NCI-H526 treated with DMSO at 0.1 percent for 48 hours (cell line): ENCODE measurements at places on chromosomes 11 and 22.

- DNase-seq, result no peak
Measured at GRCh38 chr11:78038697-78039313, 15.7 kb upstream of the KCTD14 start.

DNA sequence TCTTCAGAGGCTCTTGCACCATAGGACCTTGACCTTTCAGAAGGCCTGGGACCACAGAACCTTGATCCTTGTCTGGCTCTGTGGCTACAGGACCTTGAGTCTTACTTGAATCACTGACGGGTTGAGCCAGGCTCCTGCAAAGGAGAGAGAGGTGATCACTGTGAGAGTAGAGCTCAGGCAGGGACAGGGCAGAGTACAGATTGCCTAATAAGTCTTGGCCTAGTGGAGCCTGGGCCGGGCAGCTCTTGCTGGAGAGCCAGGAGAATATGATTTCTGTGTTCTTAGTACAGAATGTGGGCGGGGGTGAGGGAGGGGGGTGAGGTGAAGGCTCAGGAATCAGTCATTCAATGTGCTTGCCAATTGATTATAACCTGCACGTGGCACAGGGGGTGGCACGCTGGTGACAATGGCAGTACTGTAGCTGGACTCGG is 26.0 kb downstream of the SERPINH1 start:
- DNase-seq, result no peak

- no peak for DNase-seq
Measured at GRCh38 chr22:21567456-21568346, at the start of gene UBE2L3. TSS of gene UBE2L3 (plus strand) at chr22:21567714. CDS start at chr22:21567745, 31 bp downstream.

GRCh38 chr11:102985850-102986249 is 30.3 kb upstream of the MMP13 start:
- DNase-seq, result no peak

GRCh38 chr22:32737811-32738497 is 63.6 kb upstream of the TIMP3 start:
- no peak for DNase-seq

GRCh38 chr11:17898782-17899181 is 114.1 kb downstream of the SERGEF start:
- no peak for DNase-seq

GRCh38 chr11:8601376-8602133 is 7.5 kb upstream of the STK33 start:
- no peak for DNase-seq

- no peak for DNase-seq
Measured at GRCh38 chr11:15825976-15826650, 530.2 kb downstream of the SOX6 start.

DNA sequence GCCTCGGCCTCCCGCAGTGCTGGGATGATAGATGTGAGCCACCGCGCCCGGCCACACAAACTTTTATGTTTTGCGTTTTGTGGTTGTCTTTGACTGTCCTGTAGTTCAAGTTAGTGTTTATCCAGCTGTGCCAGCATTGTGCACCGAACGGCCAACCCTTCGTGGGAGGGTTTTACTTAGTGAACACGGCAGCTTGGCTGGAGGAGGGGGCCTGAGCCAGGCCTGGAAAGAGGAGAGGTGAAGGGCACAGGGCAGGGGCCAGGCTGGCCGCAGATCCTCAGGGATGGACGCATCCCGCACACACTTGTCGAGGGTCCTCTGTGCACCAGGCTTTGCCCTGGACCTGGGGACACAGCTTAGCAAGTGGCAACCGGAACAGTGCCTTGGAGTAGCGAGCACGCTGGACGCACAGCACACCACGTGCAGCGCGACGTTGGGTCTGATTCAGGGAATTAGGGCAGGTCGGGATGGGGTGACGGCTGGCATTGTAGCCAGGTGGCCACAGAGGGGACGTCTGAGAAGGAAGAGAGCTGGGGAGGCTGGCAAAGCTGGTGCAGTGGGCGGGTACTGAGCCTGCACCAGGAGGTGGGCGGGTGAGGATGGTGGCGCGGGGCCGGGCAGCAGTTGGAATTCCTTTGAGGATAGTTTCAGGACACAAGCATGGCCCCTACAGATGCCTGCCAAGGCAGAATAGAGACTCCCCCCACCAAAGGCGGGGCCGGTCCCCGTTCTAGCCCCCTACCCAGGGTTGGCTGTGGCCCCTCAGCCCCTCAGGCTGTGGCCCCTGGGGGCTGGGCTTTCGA is 13.4 kb downstream of the EPS8L2 start:
- DNase-seq, result no peak

- no peak for DNase-seq
Measured at GRCh38 chr11:62646825-62647608, 604 bp upstream of the GANAB start.

DNA sequence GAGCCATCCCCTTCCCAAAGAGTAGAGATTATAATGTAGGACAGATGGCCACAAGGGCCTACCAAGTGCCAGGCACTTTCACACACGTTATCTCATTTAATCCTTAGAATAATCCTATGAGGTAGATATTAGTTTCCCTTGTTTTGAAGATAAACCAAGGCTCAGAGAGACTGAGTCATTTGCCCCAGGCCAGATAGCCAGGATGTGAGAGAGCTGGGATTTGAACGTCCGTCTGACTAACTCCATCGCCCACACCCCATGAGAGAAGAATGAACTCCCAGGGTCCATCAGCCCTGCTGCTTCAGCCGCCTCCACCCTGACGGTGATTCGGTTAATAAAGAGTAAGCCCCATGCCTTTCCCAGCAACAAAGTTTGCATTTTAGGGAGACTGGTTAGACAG is 10.7 kb downstream of the PRG3 start:
- DNase-seq, result no peak

DNA sequence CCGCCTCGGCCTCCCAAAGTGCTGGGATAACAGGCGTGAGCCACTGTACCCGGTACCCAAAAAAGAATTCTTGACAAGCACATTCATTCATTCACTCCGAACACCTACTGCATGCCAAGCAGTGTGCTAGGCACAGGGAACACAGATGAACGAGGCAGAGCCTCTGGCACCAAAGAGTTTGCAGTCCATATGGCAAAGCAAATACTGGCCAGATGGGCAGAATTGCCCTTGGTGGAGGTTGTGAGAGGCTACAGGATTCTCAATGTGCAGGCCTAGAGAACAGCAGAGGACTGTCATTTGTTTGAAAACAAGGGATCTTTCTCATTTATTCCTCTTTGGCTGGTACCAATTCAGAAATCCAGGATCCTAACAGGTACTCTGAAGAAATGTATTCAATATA is 27.5 kb upstream of the MTCH2 start:
- no peak for DNase-seq
